Right renal cortex interstitium (tissue), 3 donors: ENCODE measurements at places on chromosomes 5 and 9. TPM values are rescaled to one million over a fixed set of nuclear protein-coding genes. Genes with fewer than 3 reads are reported as not detected.

DNA sequence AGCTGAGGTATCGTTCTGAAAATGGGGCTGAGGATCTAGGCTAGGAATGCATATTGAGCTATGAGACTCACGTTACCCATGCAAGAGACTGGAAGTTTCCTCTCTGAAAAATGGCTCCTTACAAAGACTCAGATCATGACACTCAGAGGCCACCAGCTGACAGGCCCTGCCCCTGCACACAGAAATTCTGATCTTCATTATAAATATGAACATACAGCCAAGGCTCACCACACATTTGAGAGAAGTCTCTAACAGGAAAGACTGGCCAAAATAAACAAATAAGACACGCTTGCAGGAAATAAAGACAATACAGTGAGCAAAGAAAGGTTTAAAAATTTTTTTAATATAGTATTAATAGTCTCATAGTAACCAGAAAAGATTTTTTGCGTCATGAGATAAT is 365.9 kb downstream of the NFIB start:
- DNase-seq, result no peak

DNA sequence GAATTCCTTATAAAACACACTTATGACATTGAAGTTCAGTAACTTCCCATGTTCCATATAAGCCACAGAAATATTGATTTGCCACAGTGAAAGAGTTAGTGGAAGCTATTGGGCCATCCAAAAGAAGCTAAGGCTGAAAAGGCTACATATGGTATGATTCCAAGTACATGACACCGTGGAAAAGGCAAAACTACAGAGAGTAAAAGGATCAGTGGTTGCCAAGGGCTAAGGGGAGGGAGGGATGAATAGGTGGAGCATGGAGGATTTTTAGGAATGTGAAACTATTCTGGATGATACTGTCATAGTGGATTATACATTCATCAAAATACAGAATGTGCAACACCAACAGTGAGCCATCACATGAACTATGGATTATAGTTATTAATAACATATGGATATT is 109.7 kb downstream of the F2RL2 start:
- no peak for DNase-seq

DNA sequence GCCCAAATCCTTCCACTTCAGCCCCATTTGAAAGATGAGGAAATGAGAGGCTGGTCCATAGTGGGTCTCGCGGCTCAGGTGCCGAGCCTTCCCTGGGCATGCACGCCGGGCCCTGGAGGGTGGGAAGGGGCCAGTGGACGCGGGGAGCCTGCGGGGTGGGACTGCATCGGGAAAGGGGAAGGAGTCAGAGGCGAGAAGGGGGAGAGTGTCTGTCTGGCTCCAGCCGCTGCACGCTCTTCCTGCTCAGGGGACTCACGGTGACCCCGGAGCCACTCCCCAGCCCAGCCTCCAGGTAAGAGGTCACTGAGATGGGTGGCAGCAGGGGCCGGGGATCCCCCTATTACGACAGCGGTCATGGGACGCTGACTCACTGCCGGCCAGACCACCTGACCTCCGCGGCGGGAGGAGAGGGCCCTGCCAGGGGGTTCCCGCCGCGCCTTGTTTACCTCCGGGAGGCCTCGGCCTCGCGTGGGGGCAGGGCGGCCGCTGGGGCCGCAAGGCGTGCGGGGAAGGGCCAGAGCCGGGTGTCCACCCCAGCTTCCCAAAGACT is 1.9 kb upstream of the SQSTM1 start:
- no peak for DNase-seq

DNA sequence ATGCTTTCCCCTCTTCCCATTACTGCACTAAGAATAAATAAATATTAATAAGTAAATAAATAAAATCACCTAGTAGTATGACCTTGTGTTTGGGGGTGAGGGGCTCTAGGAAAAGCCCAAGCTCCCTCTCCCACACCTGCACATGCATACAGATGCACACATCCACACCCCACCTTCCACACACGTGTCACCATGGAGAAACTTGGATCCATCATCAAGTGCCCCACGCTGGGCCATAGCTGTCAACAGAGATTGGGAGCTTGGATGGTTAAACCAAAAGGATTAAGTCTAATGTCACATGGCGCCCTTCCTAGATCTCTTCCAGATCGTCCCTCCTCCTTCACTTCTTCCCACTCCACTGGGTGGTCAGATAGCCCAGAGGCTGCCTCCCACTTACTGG is 37.0 kb downstream of the TMEM215 start:
- no peak for DNase-seq

DNA sequence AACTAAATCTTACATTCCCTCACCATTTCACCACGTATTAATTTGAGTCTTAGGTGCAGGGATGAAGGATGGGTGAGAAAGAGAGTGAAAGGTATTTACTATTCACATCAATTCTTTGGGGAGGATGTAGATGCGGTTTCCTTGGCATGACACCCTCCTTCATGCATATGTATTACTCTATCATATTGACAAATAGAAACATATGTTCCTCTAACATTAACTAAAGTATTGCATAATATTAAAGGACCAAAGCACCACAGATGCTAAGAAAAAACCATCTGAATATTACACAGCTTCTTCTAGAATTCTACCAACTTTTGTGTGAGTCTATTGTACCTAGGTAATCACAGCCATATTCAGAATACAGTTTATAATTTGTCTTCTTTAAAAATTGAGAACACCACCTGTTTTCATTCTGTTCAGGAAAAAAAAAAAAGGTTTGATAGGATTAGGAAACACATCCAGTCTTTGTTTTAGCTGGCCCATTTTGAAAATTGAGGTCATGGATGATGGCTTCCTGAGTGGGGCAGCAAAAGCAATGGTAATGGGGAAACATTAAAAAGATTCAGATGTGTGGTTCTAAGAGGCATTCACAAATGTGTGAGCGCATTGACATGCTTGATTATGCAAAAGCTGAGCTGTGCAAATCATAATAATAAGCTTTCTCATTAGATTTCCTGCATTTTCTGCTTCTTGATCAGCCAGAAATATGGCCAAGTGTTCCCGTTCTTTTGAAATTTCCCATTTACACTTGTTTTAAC is 1011.5 kb upstream of the NUDT12 start:
- no peak for DNase-seq

- DNase-seq, result no peak
Measured at GRCh38 chr5:149831492-149831891, 101.4 kb downstream of the PPARGC1B start.

- no peak for DNase-seq
Measured at GRCh38 chr9:85173967-85174366, 504.4 kb downstream of the NTRK2 start.

DNA sequence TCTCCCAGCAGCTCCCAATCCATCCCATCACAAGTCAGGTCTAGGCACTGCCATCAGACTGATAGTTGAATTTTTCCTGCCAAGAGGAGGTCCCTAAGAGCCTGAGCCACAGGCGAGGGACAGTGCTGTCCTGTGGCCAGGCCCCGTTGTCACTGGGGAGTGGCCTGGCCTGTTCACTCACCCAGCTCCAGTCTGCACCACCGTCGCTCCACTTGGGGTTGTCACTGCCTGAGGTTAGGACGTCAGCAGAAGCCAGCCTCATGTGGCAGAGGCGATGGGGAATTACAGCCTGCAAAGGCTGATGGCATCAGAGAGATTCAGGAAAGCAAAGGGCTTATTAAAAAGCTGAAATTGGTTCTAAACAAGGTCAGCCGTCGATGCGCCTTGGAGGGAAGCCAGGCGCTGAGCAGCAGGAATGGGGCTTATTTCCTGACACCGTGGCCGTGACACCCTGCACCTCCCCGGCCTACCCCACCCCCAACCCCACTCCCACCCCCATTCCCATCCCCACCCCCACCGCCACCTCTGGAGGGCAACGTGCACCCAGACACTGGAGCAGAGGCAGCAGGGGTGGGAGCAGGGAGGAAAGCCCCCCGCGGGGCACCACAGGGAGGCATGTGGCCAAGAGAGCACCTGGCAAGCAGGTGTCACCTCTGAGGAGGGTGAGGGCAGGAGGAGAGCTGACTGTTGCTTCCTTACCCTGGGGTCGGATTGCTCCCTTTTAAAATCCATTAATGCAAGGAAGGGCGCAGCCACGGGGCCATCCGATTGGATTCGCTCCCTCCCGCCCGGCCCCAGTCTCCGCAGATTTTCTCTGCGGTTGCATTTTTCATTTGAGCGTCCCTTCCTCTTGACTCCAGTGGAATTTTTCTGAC is 3.1 kb upstream of the DBH start:
- DNase-seq, result no peak

GRCh38 chr5:44797841-44798240 is 10.9 kb upstream of the MRPS30 start:
- DNase-seq, result no peak

DNA sequence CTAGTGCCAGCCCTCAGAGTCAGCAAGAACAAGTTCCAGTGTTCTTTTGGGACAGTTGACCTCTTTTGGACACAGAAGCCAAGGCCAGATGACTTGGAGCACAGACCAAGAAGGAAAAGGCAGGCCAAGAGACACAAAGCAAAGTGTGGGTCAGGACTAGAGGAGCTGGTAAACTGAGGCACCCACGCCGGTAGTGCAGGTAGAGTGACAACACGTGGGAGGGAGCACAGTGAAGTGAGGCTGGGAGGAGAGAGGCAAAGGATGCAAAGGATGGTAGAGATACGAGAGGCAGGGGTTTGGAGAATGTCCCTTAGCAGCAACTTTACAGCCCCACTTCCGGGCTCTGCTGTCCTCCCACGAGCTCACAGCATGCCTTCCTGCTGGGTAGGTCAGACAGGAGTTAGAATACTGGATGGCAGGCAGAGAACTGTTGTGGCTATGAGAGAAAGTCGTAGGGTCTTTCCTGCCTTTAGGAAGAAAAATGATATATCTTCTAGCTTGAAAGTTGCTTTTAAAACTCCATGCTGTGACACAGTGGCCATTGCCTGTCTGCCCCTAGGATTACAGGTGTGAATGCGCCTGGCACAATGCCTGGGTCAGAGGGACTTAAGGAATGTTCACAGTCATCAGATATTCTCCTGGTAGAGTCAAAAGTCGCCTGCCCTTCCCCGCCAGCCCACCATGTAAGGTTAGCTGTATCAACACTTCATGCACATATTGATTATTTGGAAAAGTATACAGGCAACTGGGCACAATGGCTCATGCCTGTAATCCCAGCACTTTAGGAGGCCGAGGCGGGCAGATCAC is 97.9 kb downstream of the PDE8B start:
- no peak for DNase-seq

DNA sequence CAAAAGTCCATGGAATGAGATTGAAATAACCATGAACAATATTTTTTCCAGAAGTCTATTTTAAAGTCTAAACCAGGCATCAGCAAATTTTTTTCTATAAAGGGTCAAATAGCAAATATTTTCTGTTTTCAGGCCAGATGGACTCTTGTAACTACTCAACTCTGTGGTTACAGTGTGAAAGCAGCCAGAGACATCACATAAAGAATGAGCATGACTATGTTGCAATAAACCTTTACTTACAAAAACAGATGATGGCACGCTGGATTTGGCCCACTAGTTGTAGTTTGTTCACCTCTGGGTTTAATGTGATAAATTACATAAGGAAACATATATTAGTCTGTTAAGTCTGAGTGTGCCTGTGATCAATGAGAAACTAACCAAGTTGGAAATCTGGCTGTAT is 319.2 kb downstream of the TRPM3 start:
- no peak for DNase-seq

GRCh38 chr9:3534614-3535404 is 9.0 kb upstream of the RFX3 start:
- DNase-seq, result no peak

DNA sequence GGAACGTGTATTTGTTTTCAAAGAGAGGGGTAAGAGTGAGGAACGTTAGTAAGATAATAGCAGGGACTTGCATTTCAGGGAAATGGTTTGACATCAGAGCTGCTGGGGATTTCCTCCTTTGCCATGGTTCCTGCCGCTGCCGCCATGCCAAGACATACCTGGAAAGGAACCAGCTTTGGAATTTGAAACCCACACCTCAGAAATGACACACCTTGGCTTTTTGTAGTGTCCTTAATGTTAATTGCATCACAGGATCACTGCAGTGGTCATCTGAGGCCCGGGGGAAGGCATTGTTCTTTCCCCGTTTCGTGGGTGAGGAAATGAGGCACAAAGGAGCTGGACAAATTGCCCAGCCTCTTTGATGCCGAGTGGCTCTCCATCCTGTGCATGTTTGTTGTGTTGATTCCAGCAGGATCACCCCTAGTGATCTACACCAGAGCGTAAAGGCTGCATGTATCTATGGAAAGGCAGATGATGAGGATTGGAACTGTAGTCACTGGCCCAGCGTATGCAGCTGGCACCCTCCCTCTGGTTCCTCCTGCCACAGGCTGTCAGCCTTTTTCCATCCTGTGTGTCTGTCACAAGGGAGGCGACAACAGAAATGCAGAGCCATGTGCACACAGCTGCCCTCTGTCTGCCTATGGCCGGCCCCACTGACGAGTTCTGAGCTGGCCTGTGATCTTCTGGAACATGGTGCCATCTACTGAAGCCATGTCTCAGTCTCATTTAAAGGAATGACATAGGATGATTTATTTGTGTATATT is 37.8 kb downstream of the SLC46A2 start:
- DNase-seq, result no peak

GRCh38 chr5:54760182-54760935 is 225.0 kb downstream of the ESM1 start:
- DNase-seq, result no peak

GRCh38 chr5:150644058-150644457 is 3.6 kb downstream of the SYNPO start:
- no peak for DNase-seq

DNA sequence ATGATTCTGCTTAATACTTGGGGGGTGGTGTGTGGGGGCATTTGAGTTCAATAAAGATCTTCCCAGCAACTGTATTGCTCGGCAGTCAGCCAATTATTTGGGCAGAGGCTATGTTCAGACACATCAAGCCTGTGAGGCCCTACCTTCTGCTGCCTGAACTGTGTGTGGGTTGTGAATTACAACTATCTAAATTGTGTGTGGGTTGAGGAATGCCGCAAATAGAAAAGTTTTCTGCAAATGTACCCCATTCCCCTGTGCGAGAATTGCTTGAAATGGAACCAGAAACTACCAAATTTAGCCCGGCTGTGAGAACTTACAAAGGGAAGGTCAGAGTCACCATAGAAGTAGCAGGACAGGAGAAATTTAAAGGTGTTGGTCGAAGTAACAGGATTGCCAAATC is 360.0 kb upstream of the PIK3R1 start:
- DNase-seq, result no peak

DNA sequence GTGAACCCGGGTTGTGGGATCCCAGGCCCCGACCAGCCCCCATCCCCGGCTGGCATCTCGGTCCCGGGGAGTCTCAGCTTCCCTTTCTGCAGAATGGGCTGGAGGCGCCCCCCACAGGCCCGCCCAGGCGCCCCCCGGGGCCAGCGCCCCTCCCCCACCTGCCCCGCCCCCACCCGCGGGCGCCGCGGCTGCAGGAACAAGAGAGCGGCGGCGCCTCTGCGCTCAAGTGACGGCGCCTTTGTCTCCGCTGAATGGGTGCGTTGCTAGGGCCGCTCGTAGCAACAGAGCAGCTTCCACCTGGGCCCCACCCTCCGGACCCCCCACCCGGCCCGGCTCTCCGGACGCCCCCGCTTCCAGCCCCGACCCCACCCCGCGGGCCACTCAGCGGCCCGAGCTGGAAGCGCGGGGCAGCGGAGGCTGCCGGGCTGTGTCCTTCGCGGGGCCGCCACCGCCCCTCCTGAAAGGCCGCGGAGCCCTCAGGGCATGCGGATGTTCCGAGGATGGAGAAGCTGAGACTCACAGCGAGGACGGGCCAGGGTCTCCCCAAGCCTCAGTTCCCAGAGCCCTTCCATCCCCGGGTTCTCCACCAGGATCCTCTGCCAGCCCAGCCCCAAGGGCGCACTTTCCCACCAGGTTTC is 27.5 kb downstream of the ADGRD2 start:
- no peak for DNase-seq

The CDX1 gene
- 0.89 TPM for polyA plus RNA-seq

The ZDHHC21 gene
- 18.8 TPM for polyA plus RNA-seq

The SLC35D2 gene
- 44.0 TPM for polyA plus RNA-seq

The SLC6A7 gene
- polyA plus RNA-seq, result 0.06 TPM

The SAXO1 gene
- polyA plus RNA-seq, result 0.17 TPM

The IRF1 gene
- 21.4 TPM for polyA plus RNA-seq

The PHF2 gene
- 35.3 TPM for polyA plus RNA-seq

The PDE6A gene
- 0.10 TPM for polyA plus RNA-seq
